ENCODE measurements at places on chromosomes 6 and 20.

GRCh38 chr6:63352069-63352543, 32.3 kb upstream of the LGSN start:
- H3K36me3 ChIP-seq: no peaks in the 10 kb centered on the region
- H3K4me3 ChIP-seq: peak overlapping the region; percentile 2
- no peak for DNase-seq
- H3K27me3 ChIP-seq: peaks cover 14% of the 10 kb centered on the region
- H3K27ac ChIP-seq: peak overlapping the region; percentile 44
- peaks cover 19% of the 10 kb centered on the region for H3K4me1 ChIP-seq

- peaks cover 14% of the 10 kb centered on the region for H3K36me3 ChIP-seq
- H3K27ac ChIP-seq: no peak overlapping the region
- H3K4me3 ChIP-seq: no peak overlapping the region
- H3K4me1 ChIP-seq: peaks cover 22% of the 10 kb centered on the region
Measured at GRCh38 chr6:4844108-4844507, 67.9 kb downstream of the CDYL start.

DNA sequence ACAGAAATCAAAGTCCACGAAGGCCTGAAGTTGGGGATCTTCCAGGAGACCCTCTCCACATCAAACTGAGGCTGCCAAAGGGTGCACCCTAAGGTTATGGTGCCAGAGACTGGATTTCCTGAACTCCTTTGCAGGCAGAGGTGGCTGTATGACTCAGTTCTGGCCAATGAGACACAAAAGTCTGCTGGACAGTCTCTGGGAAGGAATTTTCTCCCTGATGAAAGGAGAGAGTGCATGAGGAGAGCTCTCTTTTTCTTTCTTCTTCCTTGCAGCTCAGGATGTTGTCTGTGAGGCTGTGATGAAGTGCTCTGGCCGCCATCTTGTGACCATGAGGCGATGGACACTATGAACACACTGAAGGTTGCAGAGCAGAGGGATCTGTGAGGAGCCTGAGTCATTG, 85.2 kb downstream of the MDGA1 start:
- H3K27me3 ChIP-seq: peaks cover 20% of the 10 kb centered on the region
- DNase-seq: no peak

GRCh38 chr20:20896606-20897005, 184.2 kb upstream of the RALGAPA2 start:
- H3K4me3 ChIP-seq: no peak overlapping the region
- H3K27me3 ChIP-seq: no peaks in the 10 kb centered on the region
- no peaks in the 10 kb centered on the region for H3K4me1 ChIP-seq
- no peaks in the 10 kb centered on the region for H3K36me3 ChIP-seq

GRCh38 chr6:132390451-132390850, 10.8 kb downstream of the MOXD1 start:
- H3K27ac ChIP-seq: no peak overlapping the region
- no peaks in the 10 kb centered on the region for H3K4me1 ChIP-seq
- DNase-seq: no peak
- no peak overlapping the region for H3K4me3 ChIP-seq

GRCh38 chr6:80280262-80281010, 174.0 kb downstream of the BCKDHB start:
- H3K4me1 ChIP-seq: peaks cover 11% of the 10 kb centered on the region
- DNase-seq: no peak
- no peak overlapping the region for H3K27ac ChIP-seq
- no peaks in the 10 kb centered on the region for H3K36me3 ChIP-seq
- H3K27me3 ChIP-seq: no peaks in the 10 kb centered on the region

DNA sequence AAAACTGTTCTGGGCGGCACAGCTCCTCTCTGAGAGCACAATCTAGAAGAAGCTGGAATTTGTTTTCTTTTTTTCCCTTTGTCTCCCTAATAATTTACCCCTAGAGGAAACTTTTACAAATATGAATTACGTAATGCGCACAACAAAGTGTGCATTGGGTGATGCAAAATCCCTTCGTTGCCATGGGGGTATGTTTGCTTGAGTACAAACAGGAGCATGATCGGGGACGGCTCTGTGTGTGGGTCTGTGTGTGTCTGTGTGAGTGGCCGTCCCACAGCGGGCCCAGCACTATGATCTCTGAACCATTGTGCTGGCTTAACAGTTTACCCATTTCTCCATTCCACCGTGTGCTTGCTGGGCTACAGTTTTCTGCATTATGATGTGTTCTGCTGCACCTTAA, 278.2 kb downstream of the CDC5L start:
- no peak overlapping the region for H3K4me3 ChIP-seq
- H3K4me1 ChIP-seq: no peaks in the 10 kb centered on the region
- no peaks in the 10 kb centered on the region for H3K36me3 ChIP-seq
- H3K27me3 ChIP-seq: no peaks in the 10 kb centered on the region
- no peak for DNase-seq

All from activated CD4-positive, alpha-beta T cell treated with anti-CD3 and anti-CD28 coated beads, Interleukin-2, amount 10 ng/mL, durations not matched to agents 7 days and 5 days (primary cell).